Stimulated activated naive CD8-positive, alpha-beta T cell treated with anti-CD3 and anti-CD28 coated beads, Interleukin-15, amount 100 ng/mL, for 72 hours (primary cell): ENCODE measurements at places on chromosomes 13 and 19.
A peak's percentile ranks its signal among the peaks of the same experiment; 100 is the strongest.

GRCh38 chr13:97505017-97505416 is 71.0 kb downstream of the RAP2A start:
- no peak for DNase-seq

GRCh38 chr13:23549724-23550123 is 20.5 kb upstream of the TNFRSF19 start:
- DNase-seq: no peak

GRCh38 chr13:23460309-23460708 is 26.8 kb upstream of the SACS start:
- DNase-seq: no peak

- DNase-seq: no peak
Measured at GRCh38 chr13:48838193-48838973, 137.3 kb upstream of the FNDC3A start.

GRCh38 chr13:24218977-24219376 is 58.5 kb downstream of the SPATA13 start:
- DNase-seq: no peak

- DNase-seq: no peak
Measured at GRCh38 chr19:29672319-29672932, 7.2 kb downstream of the PLEKHF1 start.

DNA sequence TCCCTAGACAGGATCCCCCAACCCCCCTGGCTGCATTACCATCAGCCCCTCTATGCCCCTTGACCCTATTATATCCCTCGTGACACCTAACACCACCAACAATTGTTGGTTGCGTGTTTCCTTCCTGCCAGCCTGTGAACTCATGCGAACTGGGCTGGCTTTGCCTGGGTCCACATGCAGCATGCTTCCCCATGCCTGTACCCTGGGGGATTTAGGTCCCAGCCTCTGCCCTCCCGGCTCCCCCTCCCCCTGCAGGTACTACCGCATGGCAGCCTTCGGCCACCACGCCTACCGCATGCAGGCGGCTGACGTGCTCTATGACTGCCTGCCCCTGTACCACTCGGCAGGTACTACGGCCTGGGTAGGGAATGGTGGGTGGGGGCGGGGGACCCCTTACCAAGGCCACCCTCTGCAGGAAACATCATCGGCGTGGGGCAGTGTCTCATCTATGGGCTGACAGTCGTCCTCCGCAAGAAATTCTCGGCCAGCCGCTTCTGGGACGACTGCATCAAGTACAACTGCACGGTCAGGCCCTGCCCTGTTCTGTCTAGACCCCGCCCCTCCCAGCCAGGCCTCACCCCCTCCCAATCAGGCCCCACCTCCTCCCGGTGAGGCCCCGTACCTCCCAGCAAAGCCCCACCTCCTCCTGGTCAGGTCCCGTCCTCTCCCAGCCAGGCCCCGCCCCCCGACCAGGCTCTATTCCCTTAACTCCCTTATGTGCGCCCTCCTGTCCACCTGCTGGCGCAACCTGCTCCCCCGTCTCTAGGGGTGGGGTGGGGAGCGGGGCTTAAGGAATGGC is 18.5 kb downstream of the SLC27A1 start:
- peak; percentile 71 for DNase-seq

GRCh38 chr19:30225676-30226463 is 146.3 kb upstream of the ZNF536 start:
- DNase-seq: no peak

GRCh38 chr19:36111200-36111539 is 227 bp downstream of the OVOL3 start:
- DNase-seq: no peak

GRCh38 chr13:32824675-32825074 is 191.5 kb upstream of the KL start:
- DNase-seq: no peak

DNA sequence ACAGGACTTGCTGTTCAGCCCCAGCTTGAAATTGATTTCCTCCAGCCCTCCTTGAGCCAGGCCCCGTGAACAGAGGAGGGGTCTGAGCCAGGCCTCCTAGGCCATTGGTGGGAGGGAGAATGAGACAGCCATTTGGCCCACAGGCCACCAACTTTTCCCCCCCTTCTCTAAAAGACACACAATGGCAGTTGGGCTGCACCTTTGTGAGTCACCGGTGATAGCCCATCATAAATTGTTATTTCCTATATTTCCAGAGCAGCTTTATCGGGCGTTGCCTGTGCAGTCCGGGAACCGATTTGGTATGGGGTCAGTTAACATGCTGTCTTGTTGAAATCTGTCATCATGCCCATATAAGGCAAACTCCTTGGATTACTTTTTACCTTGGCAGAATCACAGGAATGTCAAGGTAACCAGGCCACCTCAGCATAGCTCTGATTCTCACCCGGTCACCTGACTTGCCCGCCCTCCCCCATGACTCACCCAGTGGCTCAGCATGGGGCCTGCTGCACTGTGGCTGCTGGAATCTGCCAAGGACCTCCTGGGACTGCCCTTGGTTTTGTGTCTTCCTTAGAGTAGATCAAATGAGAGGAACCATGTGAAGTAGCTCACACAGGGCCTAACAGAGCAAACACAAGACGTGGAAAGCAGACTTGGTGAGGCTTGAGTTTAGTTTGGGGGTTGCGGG is 36.1 kb downstream of the ACTN4 start:
- no peak for DNase-seq

GRCh38 chr13:91169321-91170050 is 178.0 kb upstream of the MIR17HG start:
- no peak for DNase-seq

DNA sequence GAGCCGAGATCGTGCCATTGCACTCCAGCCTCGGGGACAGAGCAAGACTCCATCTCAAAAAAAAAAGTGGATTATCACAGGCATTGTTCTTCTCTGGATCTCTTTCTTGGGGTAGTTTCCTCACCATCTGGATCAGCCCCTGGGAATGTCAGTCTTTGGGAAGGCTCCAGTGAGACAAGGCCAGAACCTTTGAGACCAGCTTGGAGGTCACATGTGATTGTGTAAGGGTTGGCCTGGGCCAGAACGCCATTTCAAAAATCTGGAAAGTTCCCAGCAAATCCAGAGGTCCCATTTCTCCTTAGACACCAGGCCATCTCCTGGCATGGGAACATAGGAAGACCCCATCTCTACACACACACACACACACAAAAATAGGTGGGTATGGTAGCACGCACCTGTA is 14.2 kb upstream of the ANGPTL8 start:
- no peak for DNase-seq

- no peak for DNase-seq
Measured at GRCh38 chr13:79642596-79642995, 161.6 kb downstream of the NDFIP2 start.

DNA sequence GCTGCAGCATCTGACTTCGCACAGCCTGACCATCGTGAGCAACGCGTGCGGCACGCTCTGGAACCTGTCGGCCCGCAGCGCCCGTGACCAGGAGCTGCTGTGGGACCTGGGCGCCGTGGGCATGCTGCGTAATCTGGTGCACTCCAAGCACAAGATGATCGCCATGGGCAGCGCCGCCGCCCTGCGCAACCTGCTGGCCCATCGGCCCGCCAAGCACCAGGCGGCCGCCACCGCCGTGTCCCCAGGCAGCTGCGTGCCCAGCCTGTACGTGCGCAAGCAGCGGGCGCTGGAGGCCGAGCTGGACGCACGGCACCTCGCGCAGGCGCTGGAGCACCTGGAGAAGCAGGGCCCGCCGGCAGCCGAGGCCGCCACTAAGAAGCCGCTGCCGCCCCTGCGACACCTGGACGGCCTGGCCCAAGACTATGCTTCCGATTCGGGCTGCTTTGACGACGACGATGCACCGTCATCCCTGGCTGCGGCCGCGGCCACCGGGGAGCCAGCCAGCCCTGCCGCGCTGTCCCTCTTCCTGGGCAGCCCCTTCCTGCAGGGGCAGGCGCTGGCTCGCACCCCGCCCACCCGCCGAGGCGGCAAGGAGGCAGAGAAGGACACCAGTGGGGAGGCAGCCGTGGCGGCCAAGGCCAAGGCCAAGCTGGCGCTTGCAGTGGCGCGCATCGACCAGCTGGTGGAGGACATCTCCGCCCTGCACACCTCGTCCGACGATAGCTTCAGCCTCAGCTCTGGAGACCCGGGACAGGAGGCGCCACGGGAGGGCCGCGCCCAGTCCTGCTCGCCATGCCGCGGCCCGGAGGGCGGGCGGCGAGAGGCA is 13.6 kb downstream of the C19orf25 start:
- DNase-seq: peak; percentile 51

DNA sequence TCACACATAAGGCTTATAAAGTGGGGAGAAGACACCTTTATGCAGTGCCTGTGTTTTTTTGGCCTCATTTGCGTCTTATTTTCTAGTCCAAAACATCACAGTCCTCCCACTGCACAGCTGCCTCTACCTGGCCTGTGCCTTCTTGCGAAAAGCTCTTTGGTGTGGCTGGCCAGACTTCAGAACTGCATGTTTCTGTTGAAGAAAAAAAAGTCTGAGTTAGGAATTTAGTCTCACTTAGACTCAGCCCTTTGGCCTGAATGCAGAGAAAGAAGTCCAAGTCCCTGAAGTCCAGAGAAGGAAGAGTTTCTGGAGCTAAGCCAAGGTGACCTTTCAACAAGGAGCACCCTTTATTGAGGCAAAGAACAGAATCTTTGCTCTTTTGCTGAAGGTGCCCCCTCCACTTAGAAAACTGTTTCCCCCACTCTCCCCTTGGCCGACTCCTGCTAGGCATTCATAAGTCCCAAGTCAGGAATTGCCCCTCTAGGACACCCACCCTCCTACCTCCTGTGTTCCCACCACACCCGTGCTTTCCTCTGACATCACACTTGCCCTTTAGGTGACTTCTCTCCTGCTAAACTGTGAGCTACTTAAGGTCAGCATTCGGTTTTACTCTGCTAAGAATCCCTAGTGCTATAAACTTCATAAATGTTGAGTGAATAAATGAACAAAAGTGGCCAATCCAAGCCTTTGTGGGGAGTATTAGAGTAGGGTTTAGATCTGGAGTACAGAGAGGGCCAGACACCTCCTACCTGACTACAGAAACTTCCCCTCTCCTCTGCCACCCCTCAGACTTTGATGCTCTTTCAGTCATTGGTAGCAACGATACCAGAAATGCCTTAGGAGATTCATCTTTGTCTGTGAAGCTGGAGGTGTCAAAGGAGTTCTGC is 226.8 kb downstream of the LACC1 start:
- DNase-seq: no peak

DNA sequence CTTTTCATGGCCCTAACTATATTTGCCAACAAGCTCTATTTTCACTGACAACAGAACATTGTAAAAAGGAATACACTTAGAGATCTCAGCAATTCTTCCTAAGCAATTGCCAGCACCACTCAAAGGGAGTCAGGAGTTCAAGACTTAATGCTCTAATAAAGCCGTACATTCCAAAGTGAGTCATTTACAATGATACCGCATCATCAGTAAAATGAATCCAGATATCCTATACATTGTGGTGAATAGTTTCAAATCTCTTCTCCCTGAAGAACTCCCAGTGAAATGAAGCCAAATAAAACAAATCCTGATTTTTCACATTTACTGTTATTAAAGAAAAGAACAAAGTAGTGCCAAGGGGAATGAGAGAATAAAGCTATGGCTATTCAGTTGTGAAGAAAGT is 2898.7 kb upstream of the PCDH20 start:
- no peak for DNase-seq

GRCh38 chr13:48994706-48995105 is 19.0 kb downstream of the FNDC3A start:
- DNase-seq: no peak

- DNase-seq: peak; percentile 33
Measured at GRCh38 chr19:58409010-58409790, 751 bp downstream of the ZNF584 start.

DNA sequence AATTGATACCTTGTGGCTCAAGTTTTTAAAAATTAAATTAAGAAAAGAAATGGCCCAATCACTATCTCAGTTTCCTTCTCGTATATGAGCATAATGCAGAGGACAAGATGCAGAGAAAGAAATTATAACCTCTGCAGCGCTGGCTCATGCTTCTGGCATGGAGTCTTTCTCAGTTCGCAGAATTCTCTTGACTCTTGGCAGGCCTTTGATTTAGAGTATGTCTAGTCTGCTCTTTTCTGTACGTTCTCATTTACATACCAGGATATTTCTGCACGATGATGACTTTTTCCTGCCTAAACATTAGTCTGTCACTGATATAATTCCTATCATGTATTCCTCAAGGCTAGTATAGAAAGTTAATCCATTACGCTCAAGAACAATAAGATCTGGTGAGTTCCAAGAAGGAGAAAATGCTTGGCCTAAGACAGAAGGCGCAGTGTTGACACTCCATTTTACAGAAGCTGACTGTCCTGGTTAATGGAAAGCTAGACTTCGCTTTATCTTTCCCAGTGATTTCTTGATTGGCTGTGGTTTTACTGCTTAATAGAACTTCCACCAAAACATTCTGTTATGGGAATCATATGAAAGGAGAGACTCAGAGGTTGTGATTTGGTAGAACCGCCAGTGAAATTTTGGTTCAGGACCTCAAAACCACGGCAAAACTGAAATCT is 1.7 kb upstream of the SMAD9 start:
- no peak for DNase-seq
